ENCODE measurements at places on chromosomes 12 and 14.

- H3K27ac ChIP-seq: no peak overlapping the region
- no peak overlapping the region for H3K4me3 ChIP-seq
- peaks cover 9% of the 10 kb centered on the region for H3K36me3 ChIP-seq
- peaks cover 2% of the 10 kb centered on the region for H3K27me3 ChIP-seq
- no peak for DNase-seq
Observed at GRCh38 chr12:105253866-105254513, 18.0 kb upstream of the APPL2 start.

- no peaks in the 10 kb centered on the region for H3K4me1 ChIP-seq
- no peak for DNase-seq
- H3K27me3 ChIP-seq: no peaks in the 10 kb centered on the region
- H3K27ac ChIP-seq: no peak overlapping the region
Observed at GRCh38 chr14:19873178-19873577, 1.8 kb upstream of the OR4K2 start.

DNA sequence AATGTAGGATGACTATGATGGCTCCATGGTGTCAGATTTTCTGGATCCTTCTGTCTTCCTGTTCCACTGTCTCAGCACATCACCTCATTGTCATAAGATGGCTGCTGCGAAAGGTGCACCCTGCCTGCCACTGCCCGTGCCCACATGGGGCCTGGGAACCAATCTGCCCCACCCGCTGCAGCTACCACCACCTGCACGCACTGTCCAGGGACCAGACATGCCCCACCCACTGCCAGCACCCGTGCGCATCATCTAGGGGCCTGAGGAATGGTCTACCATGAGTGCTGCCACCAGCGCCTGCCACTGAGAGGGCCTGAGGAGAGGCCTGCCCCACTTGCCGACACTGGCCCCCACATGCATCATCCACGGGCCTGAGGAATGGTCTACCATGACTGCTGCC, 23.8 kb downstream of the CYP46A1 start:
- DNase-seq: no peak
- H3K36me3 ChIP-seq: no peaks in the 10 kb centered on the region
- no peaks in the 10 kb centered on the region for H3K4me1 ChIP-seq
- no peak overlapping the region for H3K27ac ChIP-seq
- no peak overlapping the region for H3K4me3 ChIP-seq

DNA sequence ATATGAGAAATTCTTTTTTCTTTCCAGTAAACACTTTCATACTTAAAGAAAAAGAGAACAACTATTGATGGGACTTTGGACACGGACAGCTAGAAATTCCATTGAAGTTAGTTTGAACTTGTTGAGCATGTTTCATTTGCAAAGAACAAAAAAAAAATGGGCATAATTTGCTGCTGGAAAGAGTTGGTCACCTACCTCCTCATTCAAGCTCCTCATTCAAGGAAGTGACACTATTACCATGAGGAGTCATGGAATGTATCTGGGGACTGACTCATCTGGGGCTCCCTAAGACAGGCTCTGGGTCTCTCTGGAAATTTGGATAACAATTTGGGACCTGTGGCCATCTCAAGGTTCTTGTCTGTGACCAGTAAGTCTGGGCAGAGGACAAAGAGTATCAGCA, 50.4 kb downstream of the KICS2 start:
- H3K27ac ChIP-seq: no peak overlapping the region
- no peak for DNase-seq
- H3K36me3 ChIP-seq: no peaks in the 10 kb centered on the region
- H3K4me3 ChIP-seq: no peak overlapping the region

DNA sequence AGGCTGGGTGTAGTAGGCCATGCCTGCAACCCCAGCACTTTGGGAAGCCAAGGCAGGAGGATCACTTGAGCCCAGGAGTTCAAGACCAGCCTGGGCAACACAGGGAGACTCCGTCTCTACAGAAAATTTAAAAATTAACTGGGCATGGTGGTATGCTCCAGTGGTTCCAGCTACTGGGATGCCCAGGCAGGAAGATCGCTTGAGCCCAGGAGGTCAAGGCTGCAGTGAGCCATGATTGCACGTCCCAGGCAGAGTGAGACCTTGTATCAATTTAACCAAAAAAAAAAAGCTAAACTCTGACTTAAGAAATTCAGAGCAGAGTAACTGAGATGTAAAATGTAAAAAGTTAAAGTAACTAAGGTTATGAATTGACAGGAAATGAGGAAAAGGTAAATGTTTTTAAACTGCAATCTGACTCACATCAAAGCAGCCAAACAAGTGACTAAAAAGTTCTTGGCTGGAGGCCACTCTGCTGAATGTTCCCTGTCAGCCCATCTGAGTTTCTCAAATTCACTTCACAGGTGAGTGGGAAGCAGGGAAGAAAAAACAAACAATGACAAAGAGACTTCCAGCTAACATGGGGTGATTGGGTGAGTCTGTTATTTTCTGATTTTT, 21.3 kb downstream of the PRKD1 start:
- no peak for DNase-seq
- H3K27ac ChIP-seq: no peak overlapping the region
- H3K4me1 ChIP-seq: no peaks in the 10 kb centered on the region
- no peak overlapping the region for H3K4me3 ChIP-seq
- H3K36me3 ChIP-seq: no peaks in the 10 kb centered on the region

DNA sequence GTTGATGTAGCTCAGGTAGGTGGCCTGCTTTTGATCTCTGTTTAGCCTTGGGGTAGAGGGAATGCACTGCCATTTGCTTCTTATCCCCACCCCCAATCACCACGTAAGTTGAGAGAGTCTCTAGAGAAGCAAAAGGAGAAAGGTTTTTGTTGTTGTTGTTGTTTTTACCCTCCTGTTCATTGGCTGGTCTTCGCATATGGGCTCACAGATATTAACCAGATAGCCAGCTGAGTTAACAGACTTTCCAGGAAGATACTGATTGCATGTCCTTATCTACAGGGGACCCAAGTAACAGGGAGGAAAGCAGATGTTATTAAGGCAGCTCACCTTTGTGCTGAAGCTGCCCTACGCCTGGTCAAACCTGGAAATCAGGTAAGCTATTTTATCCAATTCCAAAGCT, 2.9 kb downstream of the PA2G4 start:
- H3K27me3 ChIP-seq: no peaks in the 10 kb centered on the region
- DNase-seq: no peak
- peaks cover 63% of the 10 kb centered on the region for H3K36me3 ChIP-seq
- H3K4me1 ChIP-seq: peaks cover 38% of the 10 kb centered on the region
- H3K4me3 ChIP-seq: peak overlapping the region; percentile 58
- H3K27ac ChIP-seq: peak overlapping the region; percentile 59

DNA sequence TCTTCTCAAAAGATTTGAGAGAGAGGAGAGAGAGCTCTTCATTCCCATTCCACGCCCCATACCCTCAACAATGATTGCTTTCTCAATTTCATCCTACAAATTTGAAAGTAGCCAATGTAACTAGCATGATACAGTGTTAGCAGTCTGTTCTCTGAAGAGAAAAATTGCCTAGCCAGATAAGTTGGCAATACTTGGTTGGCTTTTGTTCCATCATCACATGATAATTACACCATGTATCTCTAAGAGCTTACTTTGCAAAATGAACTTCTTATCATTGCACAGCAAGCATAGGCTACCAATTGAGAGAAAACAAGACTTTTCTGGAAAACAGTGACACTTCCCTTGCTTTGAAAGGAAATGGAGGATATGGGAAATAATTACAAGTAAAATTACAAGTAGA, 68.9 kb downstream of the FSCB start:
- H3K4me1 ChIP-seq: no peaks in the 10 kb centered on the region
- no peaks in the 10 kb centered on the region for H3K36me3 ChIP-seq
- DNase-seq: no peak

- DNase-seq: no peak
- peaks cover 14% of the 10 kb centered on the region for H3K27me3 ChIP-seq
- H3K4me1 ChIP-seq: no peaks in the 10 kb centered on the region
- no peak overlapping the region for H3K4me3 ChIP-seq
- no peaks in the 10 kb centered on the region for H3K36me3 ChIP-seq
- H3K27ac ChIP-seq: no peak overlapping the region
Observed at GRCh38 chr14:77276959-77277358, 6.0 kb upstream of the NGB start.

- H3K27me3 ChIP-seq: no peaks in the 10 kb centered on the region
- H3K4me1 ChIP-seq: no peaks in the 10 kb centered on the region
- H3K27ac ChIP-seq: no peak overlapping the region
Observed at GRCh38 chr14:85315733-85316290, 214.1 kb upstream of the FLRT2 start.

GRCh38 chr14:76761136-76761959, at the start of gene VASH1:
VASH1 (plus strand) TSS chr14:76761468; CDS start chr14:76762822, 1,354 bp downstream.
- peaks cover 9% of the 10 kb centered on the region for H3K4me1 ChIP-seq
- H3K36me3 ChIP-seq: no peaks in the 10 kb centered on the region
- no peak within 1 kb of the TSS for H3K27ac ChIP-seq
- peak; percentile 76 for DNase-seq
- H3K27me3 ChIP-seq: peaks cover 61% of the 10 kb centered on the region

DNA sequence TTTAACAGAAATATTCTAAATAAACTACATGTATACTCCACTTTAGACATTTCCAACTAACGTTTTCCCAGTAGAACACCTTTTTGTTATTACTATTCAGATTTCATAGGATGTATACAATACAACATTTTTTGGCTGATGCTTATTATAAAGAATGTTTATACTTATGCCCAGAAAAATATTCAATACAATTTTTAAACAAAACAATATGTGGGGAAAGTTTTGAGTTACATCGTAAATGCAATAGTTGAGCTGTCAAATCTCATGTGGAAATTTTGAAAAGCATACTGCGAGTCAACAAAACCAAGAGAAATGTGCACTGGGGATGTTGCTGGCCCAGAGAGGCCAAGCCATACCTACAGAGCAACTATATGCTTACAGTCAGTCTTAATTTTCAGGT, 18.2 kb upstream of the MON2 start:
- peaks cover 8% of the 10 kb centered on the region for H3K27me3 ChIP-seq
- no peak overlapping the region for H3K4me3 ChIP-seq
- no peak for DNase-seq
- H3K27ac ChIP-seq: no peak overlapping the region
- no peaks in the 10 kb centered on the region for H3K4me1 ChIP-seq
- no peaks in the 10 kb centered on the region for H3K36me3 ChIP-seq

- no peak for DNase-seq
- peaks cover 23% of the 10 kb centered on the region for H3K4me1 ChIP-seq
- no peak overlapping the region for H3K27ac ChIP-seq
- peaks cover 74% of the 10 kb centered on the region for H3K36me3 ChIP-seq
- H3K4me3 ChIP-seq: no peak overlapping the region
Observed at GRCh38 chr12:54949073-54949711, 35.4 kb downstream of the TESPA1 start.

GRCh38 chr12:82698708-82699564, 12.2 kb downstream of the TMTC2 start:
- no peak for DNase-seq
- H3K4me1 ChIP-seq: no peaks in the 10 kb centered on the region
- H3K27me3 ChIP-seq: no peaks in the 10 kb centered on the region
- H3K27ac ChIP-seq: no peak overlapping the region
- no peak overlapping the region for H3K4me3 ChIP-seq
- H3K36me3 ChIP-seq: no peaks in the 10 kb centered on the region

DNA sequence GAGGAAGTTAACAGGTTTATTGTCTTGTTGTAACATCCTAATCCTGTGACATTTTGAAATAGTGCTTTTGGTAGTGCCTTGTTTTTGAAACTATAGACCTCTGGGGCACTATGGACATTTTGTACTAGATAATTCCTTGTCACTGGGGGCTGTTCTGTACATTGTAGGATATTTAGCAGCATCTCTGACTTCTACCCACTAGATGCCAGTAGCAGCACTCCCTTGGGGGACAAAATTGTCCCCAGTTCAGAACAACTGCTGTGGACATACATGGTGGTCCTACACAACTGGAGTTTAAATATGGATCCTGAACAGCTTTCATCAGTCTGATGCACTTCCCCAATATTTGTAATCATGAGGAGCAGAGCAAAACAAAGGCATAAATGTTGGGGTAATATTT, 264.7 kb downstream of the RAD51B start:
- no peaks in the 10 kb centered on the region for H3K36me3 ChIP-seq
- no peak for DNase-seq
- H3K27me3 ChIP-seq: no peaks in the 10 kb centered on the region
- no peak overlapping the region for H3K4me3 ChIP-seq

GRCh38 chr12:21656905-21657325, 727 bp downstream of the LDHB start:
- H3K27me3 ChIP-seq: no peaks in the 10 kb centered on the region
- peak overlapping the region; percentile 99 for H3K4me3 ChIP-seq
- H3K27ac ChIP-seq: peak overlapping the region; percentile 99

DNA sequence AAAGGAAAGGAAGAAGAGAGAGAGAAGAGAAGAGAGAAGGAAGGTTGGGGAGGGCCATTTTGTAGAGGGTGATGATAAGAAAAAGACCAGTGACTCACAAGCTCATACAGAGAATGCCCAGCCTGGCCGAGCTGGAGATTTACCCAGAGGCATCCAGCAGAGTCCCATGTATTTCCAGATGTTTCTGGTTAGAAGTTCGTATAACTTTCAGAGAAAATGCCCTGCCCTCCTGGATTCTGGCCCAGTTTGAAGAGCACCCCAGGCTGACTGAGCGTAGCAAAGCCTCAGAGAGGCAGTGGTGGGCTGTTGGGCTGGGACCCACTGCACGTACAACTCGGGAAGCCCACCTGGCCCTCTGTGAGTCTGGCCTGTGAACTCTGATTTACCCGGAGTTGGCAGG, 221.8 kb downstream of the SLC41A2 start:
- H3K4me3 ChIP-seq: no peak overlapping the region
- H3K4me1 ChIP-seq: peaks cover 78% of the 10 kb centered on the region
- peak overlapping the region; percentile 11 for H3K27ac ChIP-seq
- H3K36me3 ChIP-seq: peaks cover 7% of the 10 kb centered on the region
- no peak for DNase-seq
- H3K27me3 ChIP-seq: no peaks in the 10 kb centered on the region

DNA sequence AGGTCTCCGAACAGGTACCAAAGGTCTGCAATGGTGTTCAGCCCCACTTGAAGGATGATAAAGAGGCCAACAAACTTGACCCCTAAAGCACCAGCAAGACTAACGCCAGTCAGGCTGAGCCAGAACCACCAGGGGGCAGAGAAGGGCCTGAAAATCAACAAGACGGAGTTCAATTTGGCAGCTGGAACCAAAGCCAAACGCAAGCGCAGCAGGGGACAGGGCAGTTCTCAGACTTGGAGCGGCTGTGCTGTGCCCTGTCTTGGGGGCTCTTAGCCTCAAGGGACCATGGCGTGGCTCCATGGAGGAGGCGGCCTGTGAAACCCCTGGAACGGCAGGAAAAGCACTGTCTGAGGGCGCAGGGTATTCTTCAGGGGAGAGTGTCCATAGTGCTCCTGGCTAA, 19.6 kb downstream of the POMT2 start:
- peak; percentile 51 for DNase-seq
- H3K27ac ChIP-seq: no peak overlapping the region
- no peaks in the 10 kb centered on the region for H3K27me3 ChIP-seq
- H3K4me3 ChIP-seq: no peak overlapping the region
- no peaks in the 10 kb centered on the region for H3K36me3 ChIP-seq
- peaks cover 12% of the 10 kb centered on the region for H3K4me1 ChIP-seq

- peaks cover 72% of the 10 kb centered on the region for H3K4me1 ChIP-seq
- no peaks in the 10 kb centered on the region for H3K27me3 ChIP-seq
- peak overlapping the region; percentile 89 for H3K27ac ChIP-seq
- DNase-seq: no peak
Observed at GRCh38 chr14:91245029-91245428, 525 bp upstream of the GPR68 start.
